GM13977 (cell line): ENCODE measurements at places on chromosomes 6 and 20.

DNA sequence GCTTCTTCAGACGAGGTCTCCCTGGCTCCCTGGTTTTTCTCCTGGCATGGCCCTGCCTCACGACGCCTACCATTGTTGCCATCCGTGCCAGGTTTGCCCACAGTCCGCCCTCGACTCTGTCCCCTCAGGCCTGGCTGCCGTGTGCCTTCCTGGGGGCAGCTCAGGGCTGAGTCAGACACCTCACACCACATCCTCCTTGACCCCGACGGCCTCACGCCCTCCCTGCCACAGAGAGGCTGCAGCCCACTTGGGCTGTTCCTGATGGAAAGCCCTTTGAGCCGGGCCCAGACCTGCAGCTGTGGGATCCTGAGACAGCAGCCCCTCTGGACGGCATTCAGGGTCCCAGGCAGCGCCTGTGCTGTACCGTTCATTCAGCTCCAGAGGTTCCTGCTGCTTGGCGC, 108.3 kb downstream of the PSMB1 start:
- DNase-seq: no peak

- DNase-seq: no peak
Measured at GRCh38 chr6:168149015-168149414, 70.0 kb upstream of the FRMD1 start.

DNA sequence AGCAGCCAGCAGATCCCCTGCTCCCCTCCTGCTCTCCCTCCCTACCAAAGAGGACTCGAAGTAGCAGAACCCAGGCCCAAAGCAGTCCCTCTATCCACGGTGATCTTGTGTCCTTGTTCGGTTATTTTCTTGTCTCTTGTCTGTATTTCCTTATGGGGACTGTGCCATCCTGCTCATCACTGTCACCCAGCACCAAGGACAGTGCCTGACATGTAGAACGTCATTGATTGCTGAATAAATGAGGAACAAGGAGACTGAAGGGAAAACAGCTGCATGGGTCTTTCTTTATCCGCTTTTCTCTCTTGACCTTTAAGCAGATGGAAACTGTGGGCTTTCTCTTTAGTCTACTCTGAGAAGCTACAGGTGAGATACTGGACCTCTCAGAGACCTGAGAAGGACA, 29.4 kb upstream of the ZNF831 start:
- no peak for DNase-seq

DNA sequence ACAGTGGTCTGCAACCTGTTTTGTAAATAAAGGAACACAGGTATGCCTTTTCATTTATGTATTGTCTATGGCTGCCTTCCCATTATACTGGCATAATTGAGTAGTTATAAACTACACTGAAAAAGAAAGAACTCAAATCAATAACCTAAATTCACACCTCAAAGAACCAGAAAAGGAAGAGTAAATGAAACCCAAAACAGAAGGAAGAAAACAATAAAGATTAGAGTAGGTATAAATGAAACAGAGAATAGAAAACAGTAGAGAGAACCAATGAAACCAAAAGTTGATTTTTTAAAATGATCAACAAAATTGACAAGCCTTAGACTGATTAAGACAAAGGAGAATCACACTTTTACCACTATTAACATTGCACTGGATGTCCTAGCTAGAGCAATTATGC, 34.7 kb downstream of the FAM184A start:
- no peak for DNase-seq

DNA sequence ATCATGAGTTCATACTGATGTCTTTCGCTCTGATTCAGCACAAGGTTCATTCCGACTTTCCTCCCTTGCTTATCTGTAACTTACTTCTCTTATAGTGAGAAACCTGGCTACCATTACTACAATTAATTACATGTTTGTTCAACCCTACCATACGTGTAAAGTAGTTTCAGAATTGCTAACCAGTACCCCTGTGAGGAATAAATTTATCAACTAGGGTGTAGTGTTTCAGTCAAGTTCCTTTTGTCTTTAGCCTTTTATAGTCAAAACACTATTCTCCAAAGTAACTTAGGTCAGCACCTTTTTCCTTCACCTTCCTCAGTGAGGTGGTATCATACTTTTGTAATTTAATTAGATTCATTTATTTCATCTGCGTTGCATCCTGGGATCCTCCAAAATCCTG, 64.9 kb downstream of the MAP3K4 start:
- DNase-seq: no peak

- DNase-seq: no peak
Measured at GRCh38 chr6:168497381-168497780, 56.4 kb downstream of the SMOC2 start.

DNA sequence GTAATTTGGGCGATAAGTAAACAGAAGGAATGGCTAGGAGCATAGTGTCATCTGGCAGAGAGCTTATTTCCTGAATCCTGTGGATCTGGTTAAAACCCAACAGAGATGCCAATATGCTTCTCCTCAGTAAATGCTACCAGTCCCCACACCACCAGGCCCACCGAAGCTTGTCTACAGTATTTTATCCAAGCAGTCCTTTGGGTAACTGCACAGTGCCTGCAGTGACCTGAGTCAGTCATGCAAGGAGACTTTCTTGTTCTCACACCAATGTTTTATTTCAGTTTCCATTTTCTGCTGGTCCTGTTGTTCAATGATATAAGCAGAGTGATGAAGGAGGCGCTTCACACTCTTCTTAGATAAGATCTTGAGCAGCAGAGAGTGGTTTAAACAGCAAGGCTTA, 326.3 kb downstream of the RIMS1 start:
- no peak for DNase-seq

DNA sequence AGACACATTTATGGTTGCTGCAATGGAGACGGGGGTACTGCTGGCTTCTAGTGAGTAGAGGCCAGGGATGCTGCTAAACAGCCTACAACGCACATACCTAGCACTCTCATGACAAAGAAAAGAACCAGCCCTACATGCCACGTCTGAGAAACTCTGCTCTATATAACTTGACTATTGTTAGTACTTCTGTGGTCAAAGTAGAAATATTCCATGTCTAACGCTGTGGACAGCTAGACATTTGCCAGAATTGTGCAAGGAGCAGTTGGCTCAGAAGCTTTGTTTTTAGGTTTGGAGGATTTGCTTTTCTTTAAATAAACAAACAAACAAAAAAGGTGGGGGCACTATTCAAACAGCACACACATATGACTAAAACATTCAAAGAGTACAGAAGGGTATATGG, 20.5 kb downstream of the UBE2V1 start:
- DNase-seq: no peak

- DNase-seq: no peak
Measured at GRCh38 chr6:37942606-37943376, 123.3 kb downstream of the ZFAND3 start.

DNA sequence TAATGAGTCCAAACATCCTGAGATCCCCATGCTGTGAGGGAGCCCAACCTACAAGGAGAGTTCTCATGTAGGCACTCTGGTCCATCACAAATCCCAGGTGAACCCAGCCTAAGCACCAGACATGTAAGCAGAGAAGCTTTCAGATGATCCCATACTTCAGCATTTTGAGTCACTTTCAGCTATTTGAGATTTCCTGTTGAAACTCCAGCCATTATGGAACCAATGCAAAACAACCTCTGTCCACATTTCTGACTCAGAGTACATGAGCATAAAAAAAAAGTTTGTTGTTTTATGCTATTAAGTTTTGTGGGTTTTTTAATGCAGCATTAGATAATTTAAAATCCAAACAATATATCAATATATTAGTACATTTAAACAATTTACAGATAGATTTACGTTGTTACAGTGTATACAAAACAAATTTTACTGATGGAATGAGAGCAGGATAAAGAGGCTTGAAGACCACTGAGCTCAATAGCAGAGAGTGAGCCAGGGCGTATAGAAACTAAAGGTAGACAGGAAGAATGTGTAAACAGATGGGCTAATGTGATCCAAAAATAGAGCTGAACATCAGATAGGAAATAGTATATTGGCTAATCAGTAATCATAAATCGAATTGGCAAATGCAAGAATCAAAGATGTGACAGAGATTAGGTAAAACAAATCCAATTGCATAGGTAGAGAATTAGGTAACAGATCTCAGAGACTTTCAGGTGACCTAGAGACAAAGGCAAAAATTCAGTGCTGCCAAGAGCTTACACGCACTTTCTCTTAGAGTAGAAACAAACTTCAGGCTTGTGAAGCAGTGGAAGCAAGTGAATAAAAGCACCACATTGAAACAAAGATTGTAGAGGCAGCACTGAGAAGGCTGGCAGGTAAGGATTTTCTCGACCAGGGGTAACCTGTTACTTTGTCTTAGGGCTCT, 36.2 kb upstream of the PLCB1 start:
- DNase-seq: no peak
